NCI-H1417 treated with DMSO at 0.1 percent for 48 hours (cell line): ENCODE measurements at places on chromosomes 13 and 19.

GRCh38 chr13:39405107-39405506 lies 197.9 kb downstream of the LHFPL6 start:
- DNase-seq: no peak

DNA sequence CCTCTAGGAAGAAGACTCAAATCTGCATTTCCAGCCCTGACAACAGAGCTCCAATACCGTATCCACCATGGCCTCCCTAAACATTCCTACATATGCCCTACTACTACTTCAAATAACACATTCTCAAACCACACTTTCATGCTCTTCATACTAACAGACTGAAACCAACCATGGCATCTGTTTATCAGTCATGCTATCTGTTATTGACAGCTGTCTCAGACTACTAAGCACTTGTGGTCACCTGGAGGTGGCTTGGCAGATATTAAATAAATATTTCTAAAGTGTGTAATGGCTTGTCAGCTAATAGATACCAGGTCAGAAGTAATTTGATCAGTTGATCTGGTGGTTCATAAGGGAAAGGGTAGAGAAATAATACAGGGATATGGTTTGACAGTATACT lies 489.1 kb downstream of the DIAPH3 start:
- DNase-seq: no peak

- DNase-seq: no peak
Observed at GRCh38 chr19:54345938-54346386, 7.0 kb upstream of the LILRA4 start.

DNA sequence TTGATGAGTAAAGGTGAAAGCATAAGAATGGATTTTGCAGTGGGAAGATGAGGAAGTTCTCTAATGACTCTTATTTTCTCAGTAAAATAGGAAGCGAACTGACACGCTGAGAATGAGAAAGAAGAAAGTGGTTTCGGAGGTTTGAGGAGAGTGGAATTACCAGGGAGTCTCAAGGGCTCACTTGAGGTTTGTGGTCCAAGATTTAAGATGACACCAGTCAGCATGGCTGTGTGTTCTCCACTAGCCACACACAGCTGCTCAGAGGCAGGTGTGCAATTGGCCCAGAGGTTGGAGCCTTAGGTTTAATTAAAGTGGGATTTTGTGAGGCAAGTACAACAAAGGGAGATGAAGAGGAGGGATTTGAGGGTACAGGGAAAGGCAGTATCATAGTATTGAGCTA lies 99.6 kb upstream of the NBEA start:
- DNase-seq: no peak

DNA sequence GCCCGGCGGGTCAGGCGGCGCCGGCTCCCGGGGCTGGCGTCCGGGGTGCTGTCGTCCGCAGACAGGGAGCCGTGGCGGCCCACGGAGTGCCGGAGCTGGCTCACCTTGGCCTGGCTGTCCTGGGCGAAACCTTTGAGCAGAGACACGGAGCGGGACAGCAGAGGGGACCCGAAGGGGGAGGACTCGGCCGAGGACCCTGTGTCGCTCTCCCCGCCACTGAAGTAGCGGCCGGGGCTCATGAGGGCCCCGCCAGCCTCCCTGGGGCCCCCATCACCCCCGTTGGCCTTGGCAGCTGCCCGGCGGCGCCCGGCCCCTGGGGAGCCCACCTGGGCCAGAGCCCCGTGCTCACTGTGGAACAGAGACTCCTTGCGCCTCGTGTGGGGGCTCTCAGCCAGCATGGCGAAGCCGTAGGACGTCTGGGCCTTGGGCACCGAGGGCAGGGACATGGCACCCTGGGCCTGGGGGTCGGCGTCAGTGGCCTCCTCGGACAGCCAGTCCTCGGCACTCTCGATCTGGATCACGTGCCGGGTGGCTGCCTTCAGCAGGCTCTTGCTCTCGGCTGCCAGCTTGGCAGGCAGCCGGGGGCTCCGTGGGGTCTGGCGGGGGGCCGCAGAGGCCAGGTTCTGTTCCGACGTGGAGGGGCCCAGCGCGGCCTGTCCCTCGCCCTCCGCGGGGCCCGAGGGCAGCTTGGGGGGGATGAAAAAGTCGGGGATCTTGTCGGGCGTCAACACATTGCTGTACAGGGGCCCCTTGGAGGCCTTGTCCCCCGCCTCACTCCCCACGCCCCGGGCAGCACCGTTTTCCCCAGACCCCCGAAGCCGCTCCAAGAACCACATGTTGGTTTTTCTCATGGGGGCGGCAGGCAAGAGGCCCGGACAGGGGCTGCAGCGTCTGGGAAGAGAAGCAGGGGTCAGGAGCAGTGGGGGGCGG lies 1.2 kb downstream of the C2CD4C start:
- no peak for DNase-seq
